Esophagus squamous epithelium (tissue), 5 donors: ENCODE measurements at places on chromosomes 11 and 22.

DNA sequence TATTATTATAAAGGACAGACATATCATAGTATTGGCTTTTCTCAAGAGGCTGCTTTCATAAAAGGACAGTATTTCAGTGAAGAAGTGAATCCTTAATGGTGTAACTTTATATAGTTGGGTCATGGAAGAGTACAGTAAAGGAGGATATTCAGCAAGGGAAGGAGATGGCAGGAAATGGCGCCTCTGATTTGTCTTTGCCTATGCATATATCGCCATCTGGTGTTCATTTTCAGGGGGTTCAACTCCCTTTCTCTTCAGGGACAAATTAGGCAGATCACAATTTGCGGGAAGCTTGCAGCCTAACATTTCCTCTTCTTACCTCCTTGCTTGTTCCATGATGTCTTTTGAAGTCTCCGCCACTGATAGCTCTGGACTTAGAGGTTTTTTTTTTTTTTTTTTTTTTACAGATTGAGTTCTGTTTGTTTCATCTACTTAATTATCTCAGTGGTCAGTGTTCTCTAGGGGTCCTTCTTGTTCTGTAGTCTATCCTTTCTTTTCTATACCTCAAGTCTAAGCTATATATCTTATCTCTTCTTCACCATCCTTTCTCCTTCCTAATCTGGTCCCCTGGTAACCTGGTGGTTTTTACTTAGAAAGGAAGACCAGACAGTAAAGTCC lies 21.8 kb upstream of the RRM1 start:
- H3K27me3 ChIP-seq: no peaks in the 10 kb centered on the region
- peak overlapping the region; percentile 65 for H3K27ac ChIP-seq
- no peaks in the 10 kb centered on the region for H3K36me3 ChIP-seq
- DNase-seq: no peak

DNA sequence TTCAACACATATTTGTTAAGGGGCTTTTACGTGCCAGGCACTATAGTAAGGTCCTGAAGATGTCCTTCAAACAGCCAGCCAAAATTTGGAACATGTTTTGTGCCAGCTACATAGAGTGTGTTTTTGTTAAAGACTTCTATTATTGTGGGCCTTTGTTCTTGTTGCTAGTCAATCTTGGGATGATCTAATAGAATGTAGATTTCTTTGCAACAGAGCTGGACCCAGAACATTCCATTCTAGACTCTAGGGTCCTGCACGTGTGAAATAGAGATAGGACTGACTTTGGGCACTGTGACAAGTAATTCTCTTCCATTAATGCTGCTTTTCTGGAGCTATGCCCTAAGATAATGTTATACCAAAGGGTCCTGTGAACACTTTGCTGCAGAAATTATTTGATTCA lies 16.9 kb upstream of the IPO7 start:
- DNase-seq: no peak
- peaks cover 7% of the 10 kb centered on the region for H3K4me1 ChIP-seq
- no peaks in the 10 kb centered on the region for H3K36me3 ChIP-seq

GRCh38 chr22:32421484-32421883 lies 9.4 kb upstream of the RTCB start:
- no peak overlapping the region for H3K27ac ChIP-seq
- H3K36me3 ChIP-seq: no peaks in the 10 kb centered on the region
- no peaks in the 10 kb centered on the region for H3K27me3 ChIP-seq
- no peaks in the 10 kb centered on the region for H3K4me1 ChIP-seq

- H3K4me3 ChIP-seq: no peak overlapping the region
- H3K27me3 ChIP-seq: no peaks in the 10 kb centered on the region
- no peaks in the 10 kb centered on the region for H3K36me3 ChIP-seq
These were observed 446.6 kb downstream of the BUD13 start for GRCh38 chr11:116326146-116326545.

GRCh38 chr22:46679706-46680269 lies 58.3 kb downstream of the CERK start:
- H3K36me3 ChIP-seq: no peaks in the 10 kb centered on the region
- no peaks in the 10 kb centered on the region for H3K4me1 ChIP-seq
- H3K27me3 ChIP-seq: no peaks in the 10 kb centered on the region

DNA sequence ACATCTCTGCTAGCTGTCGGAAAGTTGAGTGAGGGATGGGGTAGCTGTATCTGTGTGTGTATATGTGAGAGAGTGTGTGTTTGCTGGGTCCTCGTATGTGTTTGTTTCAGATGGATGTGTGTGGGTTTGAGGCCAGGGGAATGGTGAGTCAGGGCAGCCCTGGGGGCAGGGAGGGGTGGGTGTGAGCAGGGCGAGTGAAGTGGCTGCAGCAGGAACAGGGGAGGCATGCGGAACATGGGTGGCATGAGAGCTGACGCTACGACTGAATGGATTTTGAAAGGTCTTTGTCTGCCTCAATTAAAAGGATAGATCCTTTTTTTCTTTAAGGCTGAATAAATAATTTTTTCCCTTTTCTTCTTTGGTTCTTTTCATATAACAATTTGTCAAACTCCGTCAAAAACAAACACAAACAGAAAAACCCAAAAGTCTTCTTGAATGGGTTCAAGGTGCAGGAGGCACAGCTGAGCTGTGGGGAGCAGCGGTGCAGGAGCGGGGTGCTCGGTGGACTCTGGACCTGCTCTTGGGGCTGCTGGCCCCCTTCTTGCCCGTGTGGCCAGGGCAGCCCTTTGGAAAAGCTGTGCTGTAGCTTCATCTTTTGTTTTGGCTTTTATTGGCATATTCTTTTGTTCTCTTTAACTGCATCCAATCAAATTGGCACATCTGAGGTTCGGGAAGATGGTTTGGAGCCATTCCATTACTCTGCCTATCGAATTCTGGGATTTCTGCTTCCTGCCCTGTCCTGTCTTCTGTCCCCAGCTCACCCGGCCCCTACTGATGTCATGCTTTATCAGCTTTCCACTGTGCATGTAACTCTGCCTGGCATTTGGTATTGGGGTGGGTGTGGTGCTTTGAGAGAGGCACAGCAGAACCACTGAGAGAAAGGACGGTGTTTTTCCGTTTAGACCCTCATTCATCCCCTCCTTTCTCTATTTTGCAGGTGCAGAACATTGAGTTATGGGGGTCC lies 80.1 kb downstream of the ADAMTS15 start:
- no peaks in the 10 kb centered on the region for H3K4me1 ChIP-seq
- DNase-seq: no peak
- H3K27ac ChIP-seq: no peak overlapping the region

DNA sequence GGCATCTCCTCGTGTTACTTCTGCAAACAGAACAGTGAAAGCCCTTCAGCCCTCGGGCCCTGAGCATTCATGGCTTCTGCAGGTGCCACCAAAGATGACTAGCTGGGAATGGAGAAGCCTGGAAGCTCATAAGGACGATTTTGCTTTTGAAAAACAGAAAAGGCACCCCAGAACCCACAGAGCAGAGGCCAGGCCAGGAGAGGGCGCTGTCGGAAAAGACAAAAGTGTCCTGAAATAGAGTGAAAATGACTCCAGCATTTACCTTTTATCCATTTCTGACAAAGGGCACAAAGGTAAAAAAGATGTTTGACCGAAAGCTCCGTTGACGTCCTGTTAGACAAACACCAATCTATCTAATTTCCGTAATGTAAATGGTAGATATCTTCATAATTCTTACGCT lies 37.6 kb downstream of the ZNF195 start:
- no peak for DNase-seq
- H3K27me3 ChIP-seq: no peaks in the 10 kb centered on the region
- no peaks in the 10 kb centered on the region for H3K36me3 ChIP-seq
- H3K4me3 ChIP-seq: no peak overlapping the region
- H3K27ac ChIP-seq: no peak overlapping the region

GRCh38 chr11:36736103-36736502 lies 138.1 kb upstream of the RAG2 start:
- no peak overlapping the region for H3K27ac ChIP-seq
- H3K36me3 ChIP-seq: no peaks in the 10 kb centered on the region
- no peak overlapping the region for H3K4me3 ChIP-seq
- H3K4me1 ChIP-seq: no peaks in the 10 kb centered on the region
- no peaks in the 10 kb centered on the region for H3K27me3 ChIP-seq

GRCh38 chr11:108518581-108518980 lies 20.4 kb upstream of the POGLUT3 start:
- no peak overlapping the region for H3K27ac ChIP-seq
- H3K4me3 ChIP-seq: no peak overlapping the region
- H3K4me1 ChIP-seq: no peaks in the 10 kb centered on the region
- H3K27me3 ChIP-seq: no peaks in the 10 kb centered on the region
- H3K36me3 ChIP-seq: no peaks in the 10 kb centered on the region
- DNase-seq: no peak

DNA sequence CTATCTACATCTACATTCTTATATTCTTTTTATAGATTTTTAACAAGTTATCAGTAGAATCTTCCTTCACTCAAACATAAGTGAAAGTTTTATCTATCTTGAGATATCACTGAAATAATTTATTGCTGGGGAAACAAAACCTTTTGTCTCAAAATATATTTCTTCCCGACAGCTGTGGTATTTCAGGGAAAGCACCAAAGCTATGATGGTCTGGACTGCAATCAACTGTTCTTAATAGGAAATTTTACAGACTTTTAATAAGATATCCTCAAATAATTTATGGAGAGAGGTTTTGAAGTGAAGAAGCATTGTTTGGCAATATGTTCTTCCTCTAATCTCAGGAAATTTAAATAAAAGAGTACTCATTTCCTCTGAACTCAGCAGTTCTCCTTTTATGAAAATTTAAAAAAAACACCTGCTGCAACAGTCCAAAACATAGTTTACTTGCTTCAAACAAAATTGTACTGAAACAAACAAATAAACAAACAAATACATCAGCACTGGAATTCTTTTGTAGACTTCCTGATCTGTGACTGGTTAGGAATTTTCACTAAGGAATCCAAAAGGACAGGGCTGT lies 33.9 kb upstream of the EIF3M start:
- DNase-seq: no peak
- H3K27ac ChIP-seq: no peak overlapping the region
- no peaks in the 10 kb centered on the region for H3K4me1 ChIP-seq
- H3K4me3 ChIP-seq: no peak overlapping the region
- no peaks in the 10 kb centered on the region for H3K36me3 ChIP-seq

DNA sequence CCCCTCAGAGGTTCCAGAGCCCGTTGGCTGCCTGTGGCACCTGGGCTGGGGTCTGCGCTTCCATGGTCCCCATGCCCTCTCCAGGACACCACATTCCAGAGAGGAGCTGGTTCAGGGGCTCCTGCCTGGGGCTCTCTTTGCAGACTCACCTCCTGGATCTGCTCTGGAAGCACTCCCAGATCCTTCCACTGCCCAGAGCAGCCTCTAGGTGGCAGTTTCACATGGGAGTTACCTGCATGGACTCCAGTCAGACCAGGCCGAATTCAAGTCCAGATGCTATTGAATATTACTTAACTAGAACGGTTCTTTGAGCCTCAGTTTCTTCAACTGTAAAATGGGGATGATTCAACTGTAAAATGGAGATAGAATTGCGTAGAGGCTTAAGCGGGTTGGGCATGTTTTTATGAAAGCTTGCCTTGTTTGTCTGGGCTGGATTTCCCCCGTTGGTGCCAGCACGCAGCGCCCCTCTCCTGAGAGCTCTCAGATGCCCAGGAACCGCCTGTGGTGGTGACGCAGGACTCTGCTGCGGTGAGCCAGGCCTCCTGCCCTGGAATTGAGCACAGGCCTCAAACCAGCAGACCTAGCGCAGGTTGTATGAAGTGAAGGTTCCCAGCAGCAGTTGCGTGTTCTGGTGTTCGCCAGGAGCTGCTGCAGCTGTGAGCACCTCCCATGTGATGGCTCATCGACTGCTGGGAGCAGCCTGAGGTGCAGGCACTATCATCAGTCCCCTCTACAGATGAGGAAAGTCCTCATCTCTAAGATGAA lies 44.2 kb downstream of the LMO1 start:
- no peak overlapping the region for H3K4me3 ChIP-seq
- no peaks in the 10 kb centered on the region for H3K27me3 ChIP-seq
- no peaks in the 10 kb centered on the region for H3K4me1 ChIP-seq
- no peak overlapping the region for H3K27ac ChIP-seq

DNA sequence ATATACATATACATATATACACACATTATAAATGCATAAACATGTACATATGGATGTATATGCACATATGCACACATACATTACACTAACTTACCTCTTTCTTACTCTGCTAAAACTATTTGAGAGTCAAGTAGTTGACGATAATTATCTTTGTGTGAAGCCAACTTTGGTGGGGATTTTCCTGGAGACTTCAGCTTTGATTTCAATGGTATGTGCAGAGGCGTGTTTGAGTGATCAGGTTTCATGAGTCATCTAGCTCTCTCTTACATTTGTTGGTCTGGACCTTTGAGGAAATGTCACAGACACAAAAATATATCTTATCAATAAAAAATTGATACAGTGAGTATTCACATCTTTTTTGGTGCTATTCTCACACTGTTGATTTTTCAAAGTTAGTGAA lies 769.1 kb upstream of the LUZP2 start:
- H3K27me3 ChIP-seq: no peaks in the 10 kb centered on the region
- no peak overlapping the region for H3K4me3 ChIP-seq
- H3K27ac ChIP-seq: no peak overlapping the region
- no peaks in the 10 kb centered on the region for H3K36me3 ChIP-seq
- no peaks in the 10 kb centered on the region for H3K4me1 ChIP-seq

DNA sequence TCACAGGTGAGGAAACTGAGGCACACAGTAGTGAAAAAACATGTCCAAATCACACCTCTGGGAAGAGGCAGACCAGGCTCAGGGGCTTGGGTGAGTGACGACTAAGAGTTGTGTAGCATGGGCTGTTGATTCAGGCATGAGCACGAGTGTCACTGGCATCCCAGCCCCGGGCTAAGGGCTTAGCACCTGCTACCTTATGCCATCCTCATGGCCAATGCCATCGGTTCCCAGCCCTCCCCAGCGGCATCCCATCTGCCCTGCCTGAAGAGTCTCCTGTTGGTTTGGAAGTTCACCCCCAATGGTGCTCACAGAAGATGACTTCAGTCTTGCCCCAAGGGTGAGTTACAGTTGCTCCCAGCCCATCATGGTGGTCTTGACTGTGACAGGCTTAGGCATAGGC lies 22.4 kb downstream of the MB start:
- H3K4me1 ChIP-seq: no peaks in the 10 kb centered on the region
- H3K27ac ChIP-seq: no peak overlapping the region
- no peaks in the 10 kb centered on the region for H3K36me3 ChIP-seq
- H3K27me3 ChIP-seq: no peaks in the 10 kb centered on the region

GRCh38 chr11:125955856-125956255 lies 10.0 kb downstream of the VSIG10L2 start:
- no peaks in the 10 kb centered on the region for H3K27me3 ChIP-seq
- no peak overlapping the region for H3K4me3 ChIP-seq
- peaks cover 46% of the 10 kb centered on the region for H3K4me1 ChIP-seq

- H3K36me3 ChIP-seq: no peaks in the 10 kb centered on the region
- no peak overlapping the region for H3K27ac ChIP-seq
- H3K4me1 ChIP-seq: peaks cover 5% of the 10 kb centered on the region
- no peaks in the 10 kb centered on the region for H3K27me3 ChIP-seq
These were observed 41.3 kb upstream of the VPREB1 start for GRCh38 chr22:22203048-22203971.
